ENCODE measurements at places on chromosomes 4 and X.

DNA sequence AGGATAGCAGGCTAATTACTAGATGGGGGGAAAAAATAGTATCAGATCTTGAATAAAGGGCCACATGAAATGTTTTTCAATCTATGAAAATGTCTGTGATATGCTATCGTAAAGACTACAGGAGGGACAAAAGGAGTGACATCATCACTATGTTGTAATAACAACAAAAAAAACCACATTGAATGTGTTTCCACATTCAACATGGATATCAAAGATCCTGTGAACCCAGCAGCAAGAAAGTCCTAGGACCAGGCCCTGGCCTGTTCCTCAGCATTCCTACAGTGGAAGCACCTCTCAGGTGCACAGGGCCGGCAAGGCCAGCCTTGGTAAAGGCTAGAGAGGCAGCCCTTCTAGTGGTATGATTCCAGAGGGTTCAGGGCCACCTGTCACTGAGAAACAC lies 118.3 kb downstream of the RELL1 start:
- peak; percentile 53 for DNase-seq

GRCh38 chrX:11374570-11374969 lies 81.4 kb downstream of the AMELX start:
- no peak for DNase-seq

DNA sequence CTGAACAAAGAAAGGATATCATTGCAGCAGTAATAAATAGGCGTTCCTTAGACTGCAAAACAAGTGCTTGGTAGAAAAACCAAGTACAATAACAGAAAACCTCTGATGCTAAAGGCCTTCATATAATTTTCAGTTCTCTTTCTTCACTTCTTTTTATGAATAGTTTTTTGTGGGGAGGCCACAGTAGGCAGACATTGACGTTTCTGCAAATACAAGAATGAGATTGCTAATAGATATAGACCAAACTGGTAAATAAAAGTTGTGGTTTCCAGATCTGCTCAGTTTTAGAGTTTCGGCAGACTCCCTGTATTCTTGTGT lies 57.0 kb upstream of the RAP1GDS1 start:
- DNase-seq, result no peak

GRCh38 chrX:31962256-31962655 lies 890.4 kb upstream of the FTHL17 start:
- DNase-seq, result no peak

DNA sequence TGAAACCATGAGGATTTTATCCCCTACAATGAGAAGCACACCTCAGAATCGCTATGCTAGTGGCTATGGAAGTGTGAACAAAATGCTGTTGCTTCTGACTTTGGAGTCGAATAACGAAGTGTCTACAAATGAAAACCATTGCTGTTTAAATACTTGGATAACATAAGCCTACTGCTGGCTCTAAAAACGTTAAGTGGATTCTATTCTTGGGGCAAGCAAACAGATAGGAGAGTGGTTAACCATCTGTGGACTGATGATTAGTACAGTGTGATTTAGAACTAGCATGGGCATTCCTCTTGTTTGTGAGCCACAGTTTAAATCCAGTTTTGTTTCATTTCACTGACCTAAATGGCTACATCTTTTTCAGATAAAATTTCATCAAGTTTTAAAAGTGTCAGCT lies 109.7 kb upstream of the PNPLA4 start:
- DNase-seq, result no peak

All from amniotic epithelial cell (primary cell).